Left lobe of liver (tissue), 2 donors: ENCODE measurements at places on chromosomes 16 and 17.
A peak's percentile ranks its signal among the peaks of the same experiment; 100 is the strongest.

- DNase-seq: no peak
Measured at GRCh38 chr17:83090444-83091256, 11.2 kb downstream of the METRNL start.

GRCh38 chr17:48647103-48647962 lies 21.2 kb upstream of the HOXB9 start:
- DNase-seq: no peak

GRCh38 chr17:12357600-12357999 lies 308.1 kb upstream of the MYOCD start:
- DNase-seq: no peak

DNA sequence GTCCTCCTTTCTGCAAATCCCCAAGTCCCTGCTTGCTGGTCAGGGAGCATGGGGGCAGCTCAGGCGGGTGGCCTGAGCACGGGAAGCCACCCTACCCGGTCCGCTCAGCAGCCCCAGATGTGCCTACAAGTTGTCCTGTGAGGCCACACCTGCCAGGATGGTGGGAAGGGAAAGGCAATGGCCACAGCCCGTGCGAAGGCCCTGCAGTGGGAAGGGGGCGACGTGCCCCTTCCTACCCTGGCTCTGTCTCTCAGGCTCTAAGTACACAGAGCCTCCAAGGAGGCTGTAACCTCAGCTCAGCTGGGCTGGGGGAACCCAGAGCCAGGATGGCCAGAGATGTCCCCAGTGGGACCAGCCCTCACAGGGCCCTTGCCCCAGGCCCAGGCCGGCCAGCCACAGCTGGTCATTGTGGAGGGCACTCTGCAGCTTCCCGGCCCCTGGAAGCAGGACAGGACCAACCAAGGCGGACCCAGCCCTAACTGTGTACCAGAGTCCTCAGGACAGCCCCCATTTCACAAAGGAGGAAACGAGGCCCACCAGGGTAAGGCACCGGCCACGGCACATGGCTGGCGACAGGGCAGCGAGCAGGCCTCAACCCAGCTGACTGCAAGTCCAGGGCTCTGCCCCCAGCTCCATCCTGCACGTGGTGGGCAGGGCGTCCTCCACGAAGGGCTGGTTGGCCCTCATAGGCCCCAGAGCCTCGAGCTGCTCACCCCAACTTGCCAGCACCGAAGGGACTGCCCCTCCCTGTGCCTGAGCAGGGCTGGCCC lies 82.3 kb downstream of the RTN4RL1 start:
- DNase-seq: no peak

DNA sequence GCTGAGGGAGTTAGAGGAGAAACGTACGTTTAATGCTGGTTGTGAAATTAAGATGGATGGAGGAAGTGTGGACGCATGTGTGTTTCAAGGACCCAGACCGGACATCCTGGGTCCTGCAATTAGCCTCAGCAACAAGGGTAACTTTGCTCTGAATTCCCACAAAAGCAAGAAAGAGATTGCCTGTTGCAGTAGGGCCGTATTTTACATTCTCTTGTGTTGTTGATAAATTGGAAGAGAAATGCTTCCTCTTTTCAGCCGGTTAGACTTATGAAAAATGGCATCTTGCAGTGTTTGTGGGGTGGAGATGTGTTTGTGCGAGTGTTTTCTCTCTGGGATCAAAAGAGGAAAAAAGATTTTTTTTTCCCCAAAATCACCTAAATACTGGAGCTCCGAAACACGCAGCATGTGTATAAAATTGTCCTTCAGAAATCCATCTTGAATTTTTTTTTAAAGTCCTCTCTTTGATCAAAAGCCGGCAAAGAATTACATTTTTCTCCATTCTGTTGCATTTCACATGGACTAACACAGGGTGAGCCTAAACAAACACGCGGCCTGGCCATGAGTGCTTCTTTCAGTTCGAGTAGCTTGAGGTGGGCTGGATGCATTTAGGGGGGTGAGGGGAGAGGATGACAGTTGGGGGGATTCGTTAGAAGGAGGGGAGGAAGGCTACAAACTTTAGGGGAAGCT lies 251.6 kb downstream of the C16orf95 start:
- DNase-seq: no peak

- DNase-seq: no peak
Measured at GRCh38 chr17:68701046-68701445, 99.9 kb upstream of the FAM20A start.

DNA sequence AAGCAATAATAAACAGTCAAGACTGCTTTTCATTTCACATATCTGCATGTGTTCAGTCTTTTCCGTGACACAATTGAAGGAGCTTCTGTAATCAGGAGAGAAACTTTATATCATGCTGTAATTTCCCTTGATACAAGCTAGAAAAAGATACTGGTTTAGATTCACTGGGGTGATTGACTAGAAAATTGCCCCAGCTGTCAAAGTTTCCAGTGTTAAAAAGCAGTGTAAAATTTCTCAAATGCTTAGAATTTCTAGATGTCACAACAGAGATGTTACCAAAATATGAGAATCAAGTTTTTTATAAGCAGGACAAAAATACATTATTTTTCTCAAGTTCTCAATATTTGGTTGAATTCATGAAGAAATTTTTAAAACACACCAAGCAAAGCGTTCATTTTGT lies 292.4 kb upstream of the HSBP1 start:
- DNase-seq: no peak

GRCh38 chr17:39196241-39196807 lies 1.1 kb downstream of the CACNB1 start:
- DNase-seq: no peak

DNA sequence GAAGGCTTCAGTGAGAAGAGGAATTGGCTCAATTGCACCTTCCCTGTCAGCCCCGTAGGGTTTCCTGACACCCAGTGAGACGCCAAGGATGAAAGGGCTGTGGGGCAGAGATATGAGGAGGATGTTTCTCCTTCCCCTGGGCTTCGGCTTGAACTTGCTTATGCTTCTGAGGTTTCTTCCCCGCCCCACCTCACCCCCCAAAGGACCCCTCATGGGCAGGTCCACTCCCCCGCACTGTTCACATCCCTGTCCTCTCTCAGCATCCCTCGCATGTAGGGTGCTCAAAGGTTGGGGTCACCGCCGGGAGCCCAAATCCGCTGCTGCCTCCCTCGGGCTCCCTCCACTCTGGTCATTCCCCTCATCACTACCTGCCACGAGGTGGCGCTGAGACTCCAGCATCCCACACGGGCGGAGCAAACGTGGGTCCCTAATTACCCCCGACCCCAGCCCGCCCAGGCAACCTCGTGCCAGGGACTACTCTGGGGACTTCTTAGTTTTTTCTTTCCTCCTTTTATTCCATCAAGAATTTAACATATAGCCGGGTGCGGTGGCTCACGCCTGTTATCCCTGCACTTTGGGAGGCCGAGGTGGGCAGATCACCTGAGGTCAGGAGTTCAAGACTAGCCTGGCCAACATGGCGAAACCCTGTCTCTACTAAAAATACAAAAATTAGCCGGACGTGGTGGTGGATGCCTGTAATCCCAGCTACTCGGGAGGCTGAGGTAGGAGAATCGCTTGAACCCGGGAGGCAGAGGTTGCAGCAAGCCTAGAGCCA lies 3.3 kb upstream of the TRARG1 start:
- DNase-seq: peak; percentile 57

DNA sequence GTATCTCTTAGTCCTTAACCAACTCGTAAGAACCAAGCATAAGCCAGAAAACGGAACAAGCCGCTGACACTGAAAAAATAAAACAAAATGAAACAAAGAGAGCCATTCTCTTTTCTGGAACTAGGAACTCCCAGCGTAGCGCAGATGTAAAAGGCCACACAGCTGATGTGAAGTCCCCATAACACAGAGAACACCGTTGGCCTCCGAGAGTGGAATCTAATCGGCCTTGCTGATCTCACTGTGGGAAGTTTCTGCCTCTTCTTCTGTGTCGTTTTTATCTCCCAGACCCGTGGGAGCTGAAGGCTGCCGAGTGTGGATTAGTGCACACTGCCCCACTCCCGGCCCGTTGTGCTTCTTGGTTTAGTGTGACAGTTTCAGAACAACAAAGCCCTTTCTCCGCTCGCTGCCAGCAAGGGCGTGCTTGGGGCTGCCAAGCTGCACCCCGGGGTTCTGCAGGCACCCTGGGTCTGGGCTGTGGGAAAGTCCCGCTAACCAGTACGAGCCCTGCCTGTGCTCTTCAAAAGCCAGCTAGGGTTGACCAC lies 21.7 kb downstream of the TTYH2 start:
- no peak for DNase-seq

GRCh38 chr16:84918006-84918909 lies 93.1 kb downstream of the ZDHHC7 start:
- DNase-seq: no peak

DNA sequence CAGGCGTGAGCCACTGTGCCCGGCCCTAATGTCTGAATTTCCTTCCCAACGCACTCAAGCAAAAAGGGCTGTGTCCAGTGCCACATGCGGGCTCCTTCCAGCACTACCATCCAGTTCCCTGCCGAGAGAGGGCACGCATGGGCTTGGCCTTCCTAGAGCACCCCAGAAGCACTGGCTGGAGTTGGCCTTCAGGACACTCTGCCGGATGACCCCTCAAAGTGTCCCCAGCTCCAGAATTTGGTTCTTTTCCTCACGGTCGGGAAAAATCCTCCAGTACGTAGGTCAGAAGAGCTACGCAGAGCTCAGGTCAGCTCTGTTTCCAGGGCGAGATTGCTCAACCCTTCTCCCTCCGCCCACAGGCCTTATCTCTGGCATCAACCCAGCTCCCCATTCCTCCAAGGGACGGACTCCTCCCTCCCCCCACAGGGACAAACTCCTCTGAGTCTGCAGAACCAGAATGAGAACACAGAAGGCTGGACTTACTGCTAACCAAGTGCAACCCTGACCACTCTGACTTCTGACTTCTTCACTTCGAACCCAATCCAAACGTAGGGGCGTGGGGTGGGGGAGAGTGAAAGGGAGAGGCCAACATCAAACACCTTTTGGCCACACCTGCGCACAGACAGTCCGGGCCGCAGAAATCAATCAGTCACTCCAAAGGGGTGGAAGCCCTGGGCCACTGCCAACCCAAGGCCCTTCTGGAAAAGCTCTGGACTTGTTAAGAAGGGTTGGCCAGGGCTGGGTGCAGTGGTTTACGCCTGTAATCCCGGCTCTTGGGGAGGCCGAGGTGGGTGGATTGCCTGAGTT lies 3.6 kb downstream of the CDC42EP4 start:
- DNase-seq: peak; percentile 95

DNA sequence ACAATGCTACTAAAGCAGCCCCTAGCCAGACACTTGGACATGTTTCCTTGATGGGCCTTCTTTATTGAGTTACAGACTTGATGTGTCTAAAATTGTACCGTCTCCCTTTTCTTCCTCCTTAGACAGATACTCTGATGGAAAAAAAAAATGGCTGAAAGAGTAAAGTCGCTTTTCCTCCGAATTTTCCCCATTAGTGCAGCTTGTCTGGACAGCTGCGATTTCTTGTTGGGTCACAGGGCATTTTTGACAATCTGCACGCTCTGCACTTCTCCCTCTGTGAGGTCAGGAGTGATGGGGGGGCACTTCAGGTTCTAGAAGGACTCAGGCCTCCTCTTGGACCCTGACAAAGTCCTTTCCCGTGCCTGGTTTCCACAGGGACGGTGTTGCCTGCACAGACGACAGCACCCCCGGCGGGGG lies 968 bp upstream of the PRKAR1A start:
- DNase-seq: no peak

DNA sequence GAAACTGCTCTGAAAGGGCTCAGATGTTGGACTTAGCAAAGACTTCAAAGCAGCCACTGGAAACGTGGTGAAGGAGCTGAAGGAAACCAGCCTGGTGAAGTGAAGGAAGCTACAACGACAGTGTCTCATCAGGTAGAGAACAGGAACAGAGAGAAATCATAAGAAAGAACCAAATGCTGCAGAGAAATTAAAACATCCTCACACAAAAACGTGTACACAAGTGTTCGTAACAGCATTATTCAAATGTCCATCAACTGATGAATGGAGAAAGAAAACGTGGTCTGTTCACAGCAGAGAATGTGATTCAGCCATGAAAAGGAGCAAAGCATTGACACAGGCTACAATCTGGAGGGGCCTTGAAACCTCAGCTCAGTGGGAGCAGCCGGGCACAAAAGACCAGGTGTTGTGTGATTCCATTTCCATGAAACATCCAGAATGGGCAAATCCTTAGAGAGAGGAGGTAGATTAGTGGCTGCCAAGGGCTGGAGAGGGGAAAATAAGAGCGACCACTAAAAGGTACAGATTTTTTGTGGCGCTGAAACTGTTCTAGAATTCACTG lies 26.9 kb downstream of the IFT140 start:
- no peak for DNase-seq

DNA sequence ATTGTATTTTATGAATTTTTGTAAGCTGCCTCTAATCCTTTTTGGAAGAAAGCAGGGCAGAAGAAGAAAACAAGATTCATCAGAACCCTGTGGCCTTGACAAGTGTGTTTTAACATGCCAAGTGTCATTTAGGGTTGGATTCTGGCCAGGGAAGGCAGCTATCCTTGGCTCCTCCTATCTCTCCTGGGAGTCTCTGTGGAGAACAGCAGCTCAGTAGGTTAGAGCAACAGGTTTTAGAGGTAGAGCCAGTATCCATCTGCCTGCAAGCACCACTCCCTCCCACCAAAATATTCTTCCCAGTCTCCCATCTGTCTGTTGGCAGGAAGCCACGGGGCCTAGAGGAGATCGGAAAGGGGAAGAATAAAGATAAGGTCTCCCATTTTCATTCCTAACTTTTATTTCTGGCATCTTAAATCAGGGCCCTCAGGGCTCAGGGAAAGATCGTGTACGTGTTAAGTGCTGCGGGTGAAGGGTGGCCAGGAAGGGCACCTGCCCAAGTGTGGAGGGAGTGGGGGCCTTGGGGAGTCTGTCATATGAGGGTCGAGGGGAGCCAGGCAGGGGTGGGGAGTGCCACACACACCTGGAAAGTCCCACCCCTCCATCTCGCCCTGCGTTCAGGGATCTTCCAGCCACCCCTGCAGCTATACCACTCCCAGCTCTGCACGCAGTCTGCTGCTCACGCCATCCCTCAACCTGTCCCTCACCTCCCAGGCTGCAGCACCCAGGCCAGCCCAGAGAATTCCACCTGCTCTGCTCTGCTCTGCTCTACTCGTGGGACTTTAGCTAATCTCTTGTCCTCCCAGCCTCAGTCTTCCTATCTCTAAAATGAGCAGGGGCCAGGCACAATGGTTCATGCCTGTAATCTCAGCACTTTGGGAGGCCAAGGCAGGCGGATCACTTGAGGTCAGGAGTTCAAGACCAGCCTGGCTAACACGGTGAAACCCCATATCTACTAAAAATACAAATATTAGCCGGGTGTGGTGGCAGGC lies 17.1 kb upstream of the CPSF4L start:
- DNase-seq: no peak

DNA sequence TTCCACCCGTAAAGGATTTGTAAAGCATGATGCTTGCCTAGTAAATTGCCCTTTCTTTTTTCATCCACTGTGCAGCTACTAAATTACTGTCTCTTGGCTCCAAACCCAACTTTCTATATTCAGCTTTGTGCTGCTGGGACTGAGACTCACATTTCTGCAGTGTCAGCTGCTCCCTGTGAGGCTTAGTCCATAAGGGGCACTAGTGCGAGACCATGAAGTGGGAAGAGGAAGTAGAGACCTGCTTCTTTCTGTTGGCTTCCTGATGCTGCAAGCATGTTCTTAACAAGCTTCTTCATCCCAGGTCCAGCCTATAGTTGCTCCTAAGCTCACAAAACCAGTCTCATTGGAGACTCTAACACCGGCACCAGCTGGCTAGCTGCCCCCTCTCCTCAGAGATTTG lies 74.9 kb upstream of the HS3ST2 start:
- DNase-seq: no peak

- DNase-seq: no peak
Measured at GRCh38 chr17:68803164-68803929, 151.8 kb downstream of the ABCA8 start.

- DNase-seq: no peak
Measured at GRCh38 chr17:56832446-56832845, 1.3 kb downstream of the C17orf67 start.

GRCh38 chr17:73603971-73604370 lies 40.3 kb downstream of the SDK2 start:
- DNase-seq: no peak
